ENCODE measurements at places on chromosomes 6 and 20.

GRCh38 chr6:163180874-163181541 lies 233.5 kb upstream of the QKI start:
- DNase-seq = peak; percentile 36

DNA sequence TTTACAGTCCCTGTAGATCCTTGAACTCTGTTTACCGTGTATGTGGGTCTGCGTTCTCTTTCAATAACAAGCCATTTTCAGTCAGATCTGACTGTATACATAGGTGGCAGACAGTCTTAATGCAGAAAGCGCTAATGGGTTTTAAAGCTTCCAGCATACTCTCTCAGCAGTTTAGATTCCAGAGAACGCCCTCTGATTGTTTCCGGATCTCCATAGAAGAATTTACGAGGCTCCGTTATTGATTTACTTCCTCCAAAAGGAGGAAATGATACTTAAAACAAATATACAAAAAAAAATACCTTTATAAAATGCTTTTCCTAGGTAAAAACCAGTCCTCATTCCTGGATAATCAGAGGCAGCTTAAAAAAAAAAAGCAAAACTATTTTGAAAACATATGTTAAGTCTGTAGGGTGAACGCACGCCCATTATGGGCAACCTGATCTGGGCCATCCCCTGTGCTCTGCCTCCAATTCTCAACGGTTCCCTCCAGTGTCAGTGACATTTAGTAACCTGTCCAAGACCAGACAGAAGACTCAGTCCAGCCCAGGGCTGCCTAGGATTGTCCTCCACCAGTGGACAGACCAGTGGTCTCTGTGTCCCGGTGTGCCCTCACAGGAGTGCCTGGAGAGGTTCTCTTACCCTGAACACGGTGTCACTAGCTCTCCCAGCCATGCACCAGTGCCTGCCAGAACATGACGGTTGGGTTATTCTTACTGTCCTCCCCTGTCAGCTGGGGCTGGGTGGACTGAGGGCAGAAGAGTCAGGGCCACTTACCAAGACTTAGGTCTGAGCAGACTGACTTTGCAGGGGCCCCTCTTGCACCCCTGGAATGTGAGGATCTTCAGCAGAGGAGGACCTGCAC lies 217.3 kb downstream of the ARID1B start:
- no peak for DNase-seq

GRCh38 chr6:4287811-4288244 lies 152.5 kb upstream of the ECI2 start:
- DNase-seq = no peak

DNA sequence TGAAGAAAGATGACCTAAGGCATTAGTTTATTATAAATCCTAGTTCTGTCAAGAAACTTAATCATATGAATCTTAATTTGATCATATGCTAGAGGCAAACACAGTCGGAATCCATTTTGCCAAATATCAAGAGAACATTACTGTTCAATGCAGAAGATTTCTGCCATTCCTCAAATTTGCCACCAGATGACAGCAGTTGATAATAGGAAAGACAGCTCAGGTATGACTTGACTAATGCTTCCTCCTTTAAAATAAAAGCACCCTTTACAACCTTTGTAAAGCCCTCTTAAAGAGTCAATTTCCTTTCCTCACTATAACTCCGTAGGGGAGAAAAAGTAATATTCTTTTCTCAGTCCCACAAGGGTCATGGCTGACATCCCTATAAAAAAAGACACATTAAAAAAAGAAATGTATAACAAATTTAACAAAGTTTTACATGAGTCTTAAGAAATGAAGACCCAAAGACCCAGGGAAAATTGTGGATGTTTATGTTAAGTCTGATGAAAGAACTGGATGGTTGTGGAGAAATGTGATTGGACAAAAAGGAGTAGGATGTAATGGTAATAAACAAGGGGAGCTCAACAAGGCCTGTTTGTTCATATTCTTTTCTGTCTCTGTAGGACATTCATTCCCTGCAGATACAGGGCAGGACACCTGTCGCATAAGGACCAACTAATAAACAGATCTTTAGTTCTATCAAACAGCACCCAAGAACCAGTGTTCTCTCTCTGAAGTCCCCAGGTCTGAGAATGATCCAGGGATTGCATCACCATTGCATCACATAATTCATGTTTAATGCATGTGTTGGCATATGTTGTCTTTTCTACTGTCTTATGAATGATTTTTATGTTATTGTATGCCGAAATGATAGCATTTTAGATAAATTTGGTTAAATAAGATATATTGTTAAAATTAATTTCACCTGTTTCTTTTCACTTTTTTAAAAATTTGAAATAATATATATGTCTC lies 23.0 kb upstream of the IL17A start:
- DNase-seq = peak; percentile 31

- no peak for DNase-seq
Measured at GRCh38 chr6:137631323-137631722, 137.1 kb upstream of the OLIG3 start.

DNA sequence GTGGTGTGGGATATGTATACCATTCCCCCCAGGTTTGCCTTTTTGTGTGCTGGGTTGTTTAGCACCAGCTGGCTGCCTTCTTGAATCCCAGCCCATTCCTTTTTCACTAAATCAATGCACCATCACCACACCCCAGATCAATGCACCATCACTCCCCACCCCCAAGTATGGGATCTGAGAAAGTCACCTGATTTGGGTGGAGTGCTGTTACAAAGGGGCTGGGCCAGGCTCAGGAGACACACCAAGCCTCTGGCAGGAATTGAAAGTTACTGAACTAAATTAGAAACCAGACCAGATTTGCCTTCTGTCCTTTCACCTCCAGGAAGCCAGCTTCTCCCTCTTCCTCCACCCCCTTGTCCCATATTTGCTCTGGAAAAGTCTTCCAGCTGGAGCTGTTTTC lies 19.6 kb upstream of the PKHD1 start:
- DNase-seq = no peak

DNA sequence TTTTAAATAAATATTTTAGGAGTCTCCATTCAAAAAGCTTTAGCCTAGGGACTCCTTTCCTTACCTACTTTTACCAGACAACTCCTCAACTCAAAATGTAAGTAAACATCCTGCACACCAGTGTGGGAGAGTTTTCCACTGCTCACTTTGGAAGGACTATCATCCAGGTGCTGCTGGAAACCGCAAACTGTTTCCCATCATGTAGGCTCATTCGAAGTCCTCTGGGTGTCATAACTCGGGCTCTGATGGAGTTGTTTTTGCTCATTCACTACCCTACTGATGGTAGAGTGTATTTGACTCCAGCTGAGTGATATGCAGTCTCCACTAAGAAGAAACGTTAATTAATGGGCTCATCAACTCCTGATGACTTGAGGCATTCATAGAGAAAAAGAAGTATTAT lies 136.5 kb upstream of the AKAP12 start:
- DNase-seq = no peak

DNA sequence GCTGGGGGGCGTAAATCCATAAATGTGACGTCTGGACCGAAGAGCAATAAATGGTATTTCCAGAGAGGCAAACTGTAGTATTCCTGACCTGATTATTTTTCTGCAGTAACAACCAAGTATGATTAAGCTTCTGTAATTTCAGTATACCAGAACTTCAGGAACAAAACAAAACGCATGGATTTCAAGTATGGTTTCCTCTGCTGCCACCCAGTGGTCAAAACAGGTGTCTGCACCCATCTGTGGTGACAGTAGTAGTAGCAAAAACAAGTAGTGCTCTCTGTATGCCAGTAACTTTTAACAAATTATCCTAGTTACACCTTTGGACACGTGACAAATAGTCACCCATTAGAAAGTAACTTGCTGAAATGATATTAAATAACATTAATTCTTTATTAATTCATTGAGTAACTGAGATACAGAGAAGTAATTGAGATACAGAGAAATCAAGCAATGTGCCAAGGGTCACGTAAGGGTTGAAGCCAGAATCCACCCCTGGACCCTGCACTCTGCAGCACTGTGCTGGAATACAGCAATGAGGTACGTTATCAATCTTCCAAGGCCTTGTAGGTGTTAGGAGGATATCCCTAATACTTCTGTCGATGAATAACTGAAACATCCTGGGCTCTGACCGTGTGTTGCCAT lies 7.9 kb downstream of the CALHM4 start:
- peak; percentile 40 for DNase-seq

DNA sequence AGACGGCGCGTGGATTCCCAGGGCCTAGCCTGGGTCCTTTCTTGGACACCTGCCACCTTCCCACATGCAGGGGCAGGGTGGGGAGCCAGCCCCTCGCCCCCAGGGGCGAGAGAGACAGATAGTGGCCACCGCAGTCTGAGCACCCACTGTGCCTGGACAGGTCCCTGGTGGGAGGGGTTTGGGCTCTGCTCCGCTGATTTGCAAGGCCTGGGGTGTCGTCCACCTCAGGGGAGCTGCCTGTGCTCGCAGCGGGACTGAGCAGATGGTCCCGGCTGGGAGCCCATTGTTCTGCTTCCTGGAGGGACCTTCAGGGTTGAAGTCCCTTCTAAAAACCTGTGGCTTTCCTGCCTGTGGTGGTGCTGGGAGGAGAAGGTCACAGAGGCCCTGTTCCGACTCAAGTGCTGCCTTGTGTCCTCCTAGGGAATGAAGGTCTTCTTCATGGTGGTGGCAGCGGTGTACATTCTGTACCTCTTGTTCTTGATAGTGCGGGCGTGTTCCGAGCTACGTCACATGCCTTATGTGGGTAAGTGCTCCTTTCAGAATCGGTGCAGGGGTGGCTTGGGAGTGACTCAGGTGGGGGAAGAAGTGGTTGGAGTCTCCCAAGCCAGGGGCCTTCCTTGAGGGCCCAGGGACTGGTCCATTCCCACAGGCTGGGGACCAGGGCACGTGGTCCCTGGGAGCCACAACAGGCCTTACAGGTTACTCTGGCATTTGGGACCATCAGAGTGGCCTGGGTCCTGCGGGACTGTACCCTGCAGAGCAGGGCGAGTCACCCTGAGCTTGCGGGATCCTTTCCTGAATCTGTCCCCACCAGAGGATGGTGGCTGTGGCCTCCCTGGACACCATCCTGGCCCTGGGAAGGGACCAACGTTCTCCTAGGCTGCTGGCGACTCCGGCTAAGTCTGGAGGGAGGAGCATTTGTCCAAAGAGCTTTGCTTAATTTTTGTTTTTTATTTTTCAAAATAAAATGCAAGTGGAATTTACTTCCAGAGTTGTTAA lies 19.6 kb downstream of the DYNLT1 start:
- DNase-seq = no peak

DNA sequence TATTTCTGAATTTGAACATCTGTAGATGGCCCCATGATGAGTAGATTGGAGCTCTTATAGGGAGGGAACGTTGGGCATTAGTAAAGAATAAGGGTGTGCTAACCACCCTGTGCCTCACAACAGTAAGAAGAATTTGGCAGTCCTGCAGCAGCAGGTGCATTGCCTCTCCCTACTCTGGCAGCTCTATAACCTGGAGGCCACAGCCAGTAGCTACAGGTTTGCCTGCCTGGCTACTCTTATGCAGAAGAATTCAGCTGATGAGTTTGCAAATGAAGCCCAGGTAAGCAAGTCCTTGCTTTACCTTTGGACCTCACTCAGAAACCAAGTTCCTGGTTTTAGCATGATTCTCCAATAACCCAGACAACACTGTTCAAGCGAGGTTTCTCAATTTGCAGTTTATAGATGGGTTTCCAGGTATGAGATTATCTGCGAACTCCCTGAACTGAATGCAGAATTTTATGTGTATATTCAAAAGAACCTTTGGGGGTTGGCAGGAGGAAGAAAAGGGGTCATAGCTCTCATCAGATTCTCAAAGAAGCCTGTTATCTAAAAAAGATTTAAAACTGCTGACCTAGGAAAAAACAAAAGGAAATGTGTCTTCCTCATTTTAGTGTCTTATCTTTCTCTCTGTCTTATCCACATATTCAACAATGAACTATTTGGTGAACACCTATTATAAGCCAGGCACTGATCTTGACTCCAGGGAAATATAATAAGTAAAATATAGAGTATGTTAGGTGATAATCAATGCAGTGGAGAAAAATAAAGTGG lies 18.9 kb downstream of the TREML1 start:
- no peak for DNase-seq

DNA sequence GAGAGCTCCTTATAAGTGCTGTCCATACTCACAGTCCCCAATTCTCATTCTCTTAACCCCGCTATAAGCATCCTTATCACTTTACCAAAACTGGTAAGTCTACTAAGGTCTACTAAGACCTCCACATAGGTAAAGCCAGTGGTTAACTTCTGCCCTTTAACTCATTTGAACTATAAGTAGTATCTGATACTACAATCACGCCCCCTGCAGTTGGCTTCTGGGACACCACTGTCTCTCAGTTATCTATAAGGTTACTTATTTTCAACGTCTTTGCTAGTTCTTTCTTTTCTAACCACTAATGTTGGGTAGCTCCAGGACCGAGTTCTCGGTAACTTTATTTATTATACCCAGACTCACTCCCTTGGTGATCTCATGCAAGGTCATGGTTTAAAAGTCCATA lies 142.6 kb downstream of the ARHGAP18 start:
- peak; percentile 4 for DNase-seq

GRCh38 chr6:33750244-33750991 lies 3.7 kb upstream of the IP6K3 start:
- DNase-seq = no peak

DNA sequence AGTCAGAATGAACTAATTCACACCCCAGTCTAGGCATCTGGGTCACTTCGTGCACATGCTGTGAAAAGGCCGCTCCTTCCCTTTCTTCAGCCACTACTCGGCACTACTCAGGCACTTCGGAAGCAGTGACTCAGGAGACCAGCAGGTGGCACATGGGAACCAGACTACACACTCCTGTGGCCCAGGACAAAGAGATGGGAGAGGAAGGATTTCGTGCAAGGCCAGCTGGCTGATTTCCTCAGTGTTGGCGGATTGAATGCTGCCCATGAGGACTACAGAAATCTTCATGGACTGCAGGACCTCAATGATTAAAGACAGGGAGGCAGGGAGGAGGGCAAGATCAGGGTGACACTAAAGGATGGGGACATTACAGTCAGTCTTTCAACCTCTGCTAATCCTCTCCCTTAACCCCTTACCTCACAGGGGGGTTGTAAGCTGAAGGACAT lies 117.8 kb upstream of the SPACA1 start:
- DNase-seq = peak; percentile 82

GRCh38 chr6:82331031-82331773 lies 32.4 kb upstream of the TPBG start:
- peak; percentile 70 for DNase-seq

DNA sequence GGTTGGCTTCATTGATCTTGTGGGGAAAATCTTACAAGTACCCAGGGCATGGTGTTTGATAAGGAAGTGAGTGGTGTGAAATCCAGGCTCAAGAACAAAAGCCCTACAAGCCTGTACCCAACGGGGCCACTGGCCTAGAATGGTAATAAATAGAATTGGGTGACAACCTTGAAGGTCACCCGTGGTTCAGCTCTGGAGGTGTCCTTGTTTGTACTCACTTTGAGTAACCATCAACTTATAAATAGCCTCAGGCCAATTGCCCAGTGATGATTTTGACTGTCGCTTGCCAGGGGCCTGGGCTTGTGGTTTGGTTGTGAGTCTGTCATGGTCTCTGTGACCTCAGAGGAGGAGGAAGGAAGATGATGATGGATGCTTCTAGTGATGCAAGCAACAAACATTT lies 87.8 kb downstream of the PHACTR3 start:
- DNase-seq = no peak

GRCh38 chr6:34736823-34737222 lies 20.5 kb upstream of the SNRPC start:
- no peak for DNase-seq

GRCh38 chr20:37413023-37413334 lies 67.0 kb downstream of the SRC start:
- no peak for DNase-seq

GRCh38 chr20:11978496-11978895 lies 60.8 kb downstream of the BTBD3 start:
- DNase-seq = no peak
